ENCODE measurements at places on chromosomes 5 and 9.

DNA sequence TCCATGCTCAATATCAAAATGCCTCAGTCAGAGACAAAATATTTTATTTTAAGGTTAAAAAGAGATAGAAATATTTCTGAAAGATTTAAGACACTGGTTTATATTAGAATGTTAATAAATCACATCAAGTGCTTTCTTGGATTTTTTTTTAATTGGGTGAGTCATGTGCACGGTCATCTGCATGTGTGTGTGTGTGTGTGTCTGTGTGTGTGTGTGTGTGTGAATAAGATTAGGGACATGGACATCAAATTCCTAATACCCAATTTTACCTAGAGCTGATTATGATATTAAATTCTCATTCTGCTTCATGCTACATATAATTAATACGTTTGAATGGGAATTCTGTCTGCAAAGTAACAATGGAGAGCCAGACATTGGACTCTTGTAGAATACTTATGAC, 122.9 kb downstream of the BASP1 start:
- no peak for DNase-seq

DNA sequence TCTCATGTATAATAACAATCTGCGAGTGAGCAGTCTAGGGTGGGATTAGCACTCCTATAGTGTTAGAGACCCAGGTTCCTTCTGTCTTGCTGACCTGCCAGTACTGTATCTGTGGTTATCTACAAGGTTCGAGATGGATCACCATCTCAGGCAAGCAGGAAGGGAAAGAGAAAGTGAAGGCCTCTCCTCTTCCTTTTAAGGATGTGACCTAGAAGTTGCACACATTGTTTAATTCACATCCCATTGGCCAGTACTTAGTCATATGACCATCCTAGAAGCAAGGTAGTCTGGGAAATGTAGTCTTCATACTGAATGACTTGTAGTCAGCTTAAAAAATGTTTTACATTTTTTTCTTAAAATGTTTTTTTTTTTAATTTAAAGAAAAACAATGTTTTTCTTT, 168.6 kb downstream of the CARTPT start:
- peak; percentile 2 for DNase-seq

DNA sequence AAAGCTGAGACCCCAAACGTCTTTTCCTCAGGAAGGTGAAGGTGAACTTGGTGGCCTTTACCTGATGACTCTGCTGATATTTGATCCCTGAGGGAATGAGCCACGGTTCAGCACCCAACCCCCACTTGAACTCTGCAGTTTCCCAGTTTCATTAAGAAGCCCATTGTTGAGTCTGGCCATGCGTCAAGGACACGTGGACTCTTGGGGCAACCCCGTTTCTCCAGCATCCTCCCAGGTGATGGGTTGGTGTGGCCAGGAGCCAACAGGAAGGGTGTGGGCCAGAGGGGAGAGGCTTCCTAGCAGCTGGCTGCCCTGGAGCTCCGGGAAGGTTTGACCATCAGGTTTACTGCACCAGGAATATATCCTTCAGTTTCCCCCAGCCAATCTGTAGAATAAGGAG, 59.5 kb upstream of the GNE start:
- no peak for DNase-seq

DNA sequence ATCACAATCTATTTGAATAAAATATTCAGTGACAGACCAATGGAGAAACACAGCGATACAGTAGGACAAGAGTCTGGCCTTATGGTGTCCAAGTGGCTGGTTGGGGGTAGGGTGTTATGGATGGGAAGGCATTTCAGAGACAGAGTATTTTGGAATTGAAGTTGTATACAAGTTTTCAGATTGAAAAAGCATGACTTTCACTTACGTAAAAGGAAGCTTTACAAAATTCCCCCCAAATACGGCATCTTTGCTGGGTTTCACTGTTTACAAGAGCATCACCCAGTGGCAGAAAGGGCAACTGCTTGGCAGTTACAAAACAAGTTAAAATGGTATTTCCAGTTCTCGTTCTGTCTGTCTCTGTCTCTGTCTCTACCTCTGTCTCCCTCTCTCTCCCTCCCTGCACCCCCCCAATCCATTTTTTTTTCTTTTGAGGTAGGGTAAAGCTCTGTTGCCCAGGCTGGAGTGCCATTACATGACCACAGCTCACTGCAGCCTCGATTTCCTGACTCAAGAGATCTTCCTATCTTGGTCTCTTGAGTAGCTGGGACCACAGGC, 86.2 kb downstream of the PTPN3 start:
- peak; percentile 18 for DNase-seq

- DNase-seq = no peak
These were observed 44.1 kb downstream of the FAM240B start for GRCh38 chr9:38675831-38676230.
